ENCODE measurements at places on chromosomes 1 and 21. TPM values are rescaled to one million over a fixed set of nuclear protein-coding genes. Genes with fewer than 3 reads are reported as not detected.

GRCh38 chr1:52111492-52111891 lies 30.4 kb upstream of the ZFYVE9 start:
- DNase-seq: no peak

DNA sequence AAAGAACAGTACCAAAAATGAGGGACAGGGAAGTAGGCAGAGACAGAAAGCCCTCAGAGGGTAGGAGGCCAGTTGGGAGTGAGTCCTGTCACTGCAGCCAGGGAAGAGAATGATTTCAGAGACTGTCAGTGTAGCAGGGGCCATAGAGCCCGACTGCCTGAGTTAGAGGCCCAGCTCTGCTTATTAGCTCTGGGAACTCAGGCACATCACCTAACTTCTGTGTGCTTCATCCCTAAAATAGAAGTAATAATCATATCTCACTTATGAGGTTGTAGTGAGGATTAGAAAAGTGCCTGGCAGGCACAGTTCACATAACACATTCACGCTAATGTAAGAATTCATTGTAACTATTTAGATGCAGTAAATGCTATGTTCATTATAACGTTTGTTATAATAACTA lies 18.3 kb downstream of the NPL start:
- no peak for DNase-seq

DNA sequence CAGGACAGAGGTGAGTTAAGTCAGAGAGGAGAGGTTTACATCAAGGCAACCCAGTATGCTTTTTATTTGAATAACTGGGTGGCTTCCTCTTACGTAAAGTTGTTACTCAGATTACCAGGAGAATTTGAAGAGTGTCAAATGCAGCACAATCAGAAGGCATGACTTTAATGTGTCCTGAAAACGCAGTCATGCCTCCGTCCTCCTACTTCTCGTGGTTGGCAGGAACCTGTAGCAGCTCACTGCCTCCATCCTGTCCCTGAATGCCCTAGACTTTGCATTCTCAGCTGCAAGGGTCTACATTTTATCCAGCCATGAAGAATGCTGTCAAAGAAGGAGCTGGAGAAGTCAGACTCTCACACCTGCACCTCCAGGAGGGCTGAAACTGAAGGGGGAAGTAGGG lies 66.7 kb downstream of the MIS18A start:
- DNase-seq: no peak

IFNLR1 gene
- total RNA-seq: 2.8 TPM

GRCh38 chr1:210700511-210700910 lies 371.8 kb downstream of the HHAT start:
- DNase-seq: no peak

DNA sequence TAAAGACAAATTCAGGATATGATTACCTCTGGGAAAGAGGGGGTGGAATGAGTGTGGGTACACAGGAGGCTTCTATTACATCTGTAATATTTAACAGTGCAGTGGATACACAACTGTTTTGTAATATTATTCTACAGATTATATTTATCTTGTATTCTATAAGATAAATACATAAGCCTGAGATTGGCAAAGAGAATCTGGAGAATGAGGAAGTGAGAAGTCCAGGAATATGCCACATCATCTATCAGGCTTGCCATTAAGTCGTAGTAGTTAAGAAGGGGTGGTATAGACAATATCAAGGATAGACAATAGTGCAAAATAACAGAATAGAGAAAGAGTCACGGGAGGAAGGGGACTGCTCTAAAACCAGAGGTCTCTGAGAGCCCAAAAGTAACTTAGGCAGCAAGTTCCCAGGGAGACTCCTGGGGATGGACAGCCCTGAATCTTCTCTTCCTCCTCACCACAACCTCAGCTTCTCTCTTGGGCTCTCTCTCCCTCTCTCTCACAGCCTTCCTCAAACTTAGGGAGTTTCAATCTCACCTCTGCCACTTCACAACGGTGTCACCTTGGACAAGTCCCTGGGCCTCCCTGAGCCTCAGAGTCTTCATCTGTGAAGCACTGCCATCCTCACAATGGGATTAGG lies 14.0 kb upstream of the PTAFR start:
- no peak for DNase-seq

LCE2C gene
- total RNA-seq: not detected

All from Right ventricle myocardium inferior (tissue), 1 donor.